ENCODE measurements at places on chromosomes 4 and X.

DNA sequence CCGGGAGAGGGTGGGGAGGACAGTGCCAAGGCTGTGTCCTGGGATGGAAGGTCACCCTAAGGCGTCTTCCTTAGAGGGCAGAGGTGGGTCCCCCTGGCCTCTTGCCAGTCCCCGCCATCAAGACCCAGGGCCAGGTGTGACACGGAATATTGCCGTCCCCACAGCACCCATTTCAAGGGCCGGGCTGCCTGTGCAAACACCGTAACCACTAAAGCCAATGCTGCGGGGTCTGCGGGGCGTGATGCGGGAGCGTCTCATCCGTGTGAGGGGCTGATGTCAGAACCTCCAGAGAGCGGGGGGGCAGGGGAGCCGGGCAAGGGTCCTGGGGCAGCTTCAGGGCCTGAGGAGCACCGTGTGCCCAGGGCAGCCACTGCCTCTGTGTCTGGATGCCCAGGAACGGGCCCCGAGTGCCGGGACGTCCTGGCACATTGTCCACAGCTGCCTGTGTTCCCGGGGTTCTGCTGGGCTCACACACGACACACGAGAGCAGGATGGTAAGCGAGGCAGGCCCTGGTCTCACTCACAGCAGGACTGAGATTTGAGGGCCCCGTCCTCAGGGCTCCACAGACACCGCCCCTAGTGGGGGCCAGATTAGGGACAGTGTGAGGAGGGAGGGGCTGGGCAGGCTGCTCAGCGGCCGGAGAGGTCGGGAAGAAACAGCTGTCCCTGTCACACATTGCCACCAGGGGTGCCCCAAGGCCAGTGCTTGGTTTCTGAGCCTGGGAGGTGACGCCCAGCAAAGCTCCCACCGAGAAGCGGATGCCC lies 29.2 kb downstream of the NKX1-1 start:
- no peak for DNase-seq

DNA sequence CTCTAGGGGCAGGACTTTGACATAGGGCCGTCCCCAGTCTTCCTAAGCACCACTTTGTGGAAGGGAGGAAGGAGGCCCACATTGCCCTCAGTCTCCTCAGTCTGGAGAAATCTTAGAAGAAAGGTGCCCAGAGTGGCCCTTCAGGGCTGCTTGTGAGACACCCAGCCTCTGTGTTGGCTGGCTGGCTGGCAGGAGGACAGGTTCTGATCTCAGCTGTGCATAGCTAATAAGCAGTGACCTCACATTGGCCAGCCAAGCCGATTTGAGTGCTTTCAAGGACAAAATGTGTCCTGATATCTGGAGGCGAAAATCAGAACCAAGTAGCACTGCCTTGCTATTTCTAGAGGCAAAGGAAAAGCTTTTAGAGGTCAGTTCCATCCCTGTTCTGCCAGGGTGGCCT lies 211.5 kb downstream of the BCOR start:
- DNase-seq = no peak

DNA sequence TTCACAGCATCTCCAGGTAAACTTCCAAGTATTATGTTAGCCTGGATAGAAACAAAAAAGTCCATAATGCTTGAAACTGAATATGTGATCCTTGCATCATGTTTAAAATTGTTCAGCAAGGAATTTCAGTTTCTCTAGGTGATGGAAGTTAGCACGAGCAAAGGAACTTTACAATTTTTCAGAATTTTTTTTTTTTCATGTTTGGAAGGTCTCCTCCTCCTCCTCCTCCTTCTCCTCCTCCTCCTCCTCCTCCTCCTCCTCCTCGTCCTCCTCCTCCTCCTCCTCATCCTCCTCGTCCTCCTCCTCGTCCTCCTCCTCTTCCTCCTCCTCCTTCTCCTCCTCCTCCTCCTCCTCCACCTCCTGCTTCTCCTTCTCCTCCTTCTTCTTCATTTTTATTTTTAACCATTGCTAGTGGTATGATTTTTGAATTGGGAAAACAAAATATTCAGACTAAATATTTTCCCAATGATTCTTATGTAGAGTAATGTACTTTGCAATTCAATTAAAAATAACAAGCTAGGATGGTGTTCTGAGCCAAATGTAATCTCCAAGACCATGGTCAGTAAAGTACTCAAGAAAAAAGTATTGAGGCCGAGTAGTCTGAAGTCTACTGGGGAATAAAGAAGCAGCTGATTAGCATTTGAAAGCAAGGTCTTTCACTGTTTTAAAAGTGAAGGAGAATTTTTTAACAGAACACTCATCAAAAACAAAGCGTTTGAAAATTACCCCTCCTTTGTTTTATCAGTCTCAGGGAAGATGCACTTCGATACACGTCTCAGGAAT lies 420.9 kb upstream of the ATOH1 start:
- no peak for DNase-seq

DNA sequence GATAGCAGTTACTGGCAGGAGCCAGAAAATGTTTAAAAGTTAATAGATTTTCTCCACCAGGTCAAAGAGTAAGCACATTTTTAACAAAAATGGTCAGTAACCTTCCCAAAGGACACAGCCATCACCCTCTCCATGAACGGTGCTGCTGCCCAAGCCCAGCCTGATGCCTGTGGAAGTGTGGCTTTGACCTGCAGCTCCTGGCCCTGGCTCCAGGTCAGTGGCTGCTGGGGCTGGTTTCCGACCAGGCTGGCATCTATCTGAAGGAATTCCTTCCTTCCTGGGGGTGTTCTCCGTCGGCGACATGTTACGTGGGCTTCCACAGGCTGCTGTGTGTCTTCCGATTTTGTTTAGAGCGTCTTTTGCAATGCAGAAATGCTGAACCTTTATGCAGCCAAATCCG lies 61.7 kb downstream of the ACOX3 start:
- no peak for DNase-seq
